GM12878 (cell line): ENCODE measurements at places on chromosomes 4 and X. TPM values are rescaled to one million over a fixed set of nuclear protein-coding genes. Genes with fewer than 3 reads are reported as not detected.

- DNase-seq = no peak
Observed at GRCh38 chrX:37824491-37825214, 22.7 kb downstream of the DYNLT3 start.

DNA sequence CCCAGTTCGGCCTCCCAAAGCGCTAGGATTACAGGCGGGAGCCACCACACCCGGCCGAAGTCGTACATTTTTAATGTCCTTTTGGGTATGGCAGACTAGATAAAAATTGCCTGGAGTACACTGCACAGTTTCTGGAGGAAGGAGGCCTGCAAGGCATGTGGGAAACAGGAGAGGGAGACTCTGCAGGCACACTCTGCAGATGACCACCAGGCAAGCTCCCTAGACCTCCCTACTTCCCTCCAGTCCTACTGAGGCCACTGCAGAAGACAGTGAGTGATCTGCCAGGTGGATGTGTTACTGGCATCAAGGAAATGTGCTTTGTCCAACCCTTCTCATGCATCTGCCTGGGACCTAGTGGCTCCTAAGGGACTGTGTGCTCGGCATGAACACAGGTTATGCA, 11.4 kb downstream of the PDLIM3 start:
- DNase-seq = no peak

DNA sequence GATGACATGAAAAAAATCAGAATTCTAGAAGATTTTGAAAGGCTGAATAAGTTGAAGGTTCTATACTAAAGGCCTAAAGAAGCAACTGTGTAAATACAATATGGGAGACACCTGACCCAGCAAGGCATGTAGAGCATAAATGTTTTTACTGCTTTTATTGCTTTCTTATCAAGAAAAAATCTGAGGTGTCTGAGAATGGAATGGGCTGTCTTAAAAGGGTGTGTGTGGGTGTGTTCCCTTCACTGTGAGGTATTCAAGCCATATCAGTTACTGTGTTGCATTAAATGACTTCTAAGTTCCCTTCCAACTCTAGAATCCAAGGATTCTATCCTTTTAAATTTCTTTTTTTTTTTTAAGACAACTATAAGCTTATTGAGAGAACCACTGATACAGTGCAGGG, 15.7 kb downstream of the ATP8A1 start:
- DNase-seq = no peak

DNA sequence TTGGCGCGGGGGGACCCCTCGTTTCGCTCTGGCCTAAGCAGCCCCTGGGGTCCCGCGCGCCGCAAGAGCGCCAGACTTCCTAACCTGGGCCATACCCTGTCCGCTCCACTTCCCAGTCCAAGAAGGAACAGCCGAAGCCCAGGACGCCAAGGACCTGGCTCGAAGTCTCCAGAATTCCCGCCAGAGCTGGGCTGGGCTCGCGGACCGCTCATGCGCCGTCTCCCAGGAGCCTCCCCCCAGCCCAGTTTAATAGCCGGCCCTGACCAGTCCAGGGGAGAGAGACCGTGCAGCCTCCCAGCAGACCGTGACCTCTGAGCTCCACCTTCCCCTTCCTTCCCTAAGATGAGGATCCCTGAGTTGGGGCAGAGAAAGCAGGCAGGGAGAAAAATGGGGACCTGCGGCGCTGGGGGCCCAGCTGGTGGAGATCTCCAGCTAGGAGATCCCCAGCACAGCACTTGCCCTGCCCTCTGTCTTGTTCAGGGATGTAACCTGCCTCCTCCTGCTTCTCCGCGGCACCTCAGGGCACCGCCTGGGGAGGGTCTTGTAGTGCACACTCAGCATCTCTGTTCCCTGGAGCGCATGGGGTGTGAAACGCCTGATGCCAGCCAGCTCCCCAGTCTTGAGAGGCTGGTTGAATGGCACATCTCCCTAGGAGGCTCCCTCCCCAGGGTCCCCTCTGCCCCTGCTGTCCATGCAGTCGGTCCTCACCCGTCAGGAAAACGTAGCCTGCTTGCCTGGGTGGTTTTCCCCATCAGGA, 1.2 kb upstream of the LETM1 start:
- no peak for DNase-seq

Gene RPL39
- polyA plus RNA-seq = 1,812 and 1,973 TPM in 2 replicates

GRCh38 chrX:84108584-84108983, 79.4 kb downstream of the RPS6KA6 start:
- no peak for DNase-seq

DNA sequence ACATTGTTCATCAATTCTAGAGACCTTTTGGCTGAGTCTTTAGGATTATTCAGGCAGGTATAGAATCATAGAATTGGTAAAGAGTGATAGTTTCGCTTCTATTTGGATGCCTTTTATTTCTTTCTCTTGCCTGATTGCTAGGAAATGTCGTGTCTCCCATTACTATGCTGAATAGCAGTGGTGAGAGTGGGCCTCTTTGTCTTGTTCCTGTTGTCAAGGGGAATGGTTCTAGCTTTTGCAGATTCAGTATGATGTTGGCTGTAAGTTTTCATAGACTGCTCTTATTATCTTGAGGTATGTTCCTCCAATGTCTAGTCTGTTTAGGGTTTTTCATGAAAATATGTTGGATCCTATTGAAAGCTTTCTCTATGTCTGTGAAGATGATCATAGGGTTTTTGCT, 200.2 kb upstream of the PABPC4L start:
- DNase-seq = no peak

GRCh38 chr4:38684271-38684670, 20.3 kb downstream of the KLF3 start:
- DNase-seq = no peak

Gene SH2D1A
- polyA plus RNA-seq = 0.75 TPM in 1 of 2 replicates, not detected in the other

- DNase-seq = no peak
Observed at GRCh38 chr4:6681191-6681590, 12.5 kb upstream of the S100P start.

- DNase-seq = no peak
Observed at GRCh38 chr4:1290165-1290977, 680 bp downstream of the MAEA start.

DNA sequence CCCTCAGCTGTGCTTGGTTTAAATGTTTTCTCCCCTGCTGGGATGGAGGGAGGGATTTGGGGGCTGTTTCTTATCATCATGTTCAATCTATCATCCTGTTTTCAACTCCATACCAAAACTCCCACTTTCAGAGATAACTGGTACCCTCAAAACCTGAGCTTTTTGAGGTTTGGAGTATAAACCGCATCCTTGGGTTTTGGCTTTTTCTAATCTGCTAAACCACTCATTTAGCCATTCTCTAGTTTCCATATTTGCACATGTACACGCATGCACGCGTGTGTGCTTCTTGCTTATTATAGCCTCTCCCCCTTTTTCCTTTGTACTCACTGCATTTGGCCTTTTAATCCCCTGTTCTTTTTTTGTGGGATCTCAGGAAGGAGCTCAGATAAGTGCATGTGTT, 116.7 kb upstream of the TEX13D start:
- no peak for DNase-seq

DNA sequence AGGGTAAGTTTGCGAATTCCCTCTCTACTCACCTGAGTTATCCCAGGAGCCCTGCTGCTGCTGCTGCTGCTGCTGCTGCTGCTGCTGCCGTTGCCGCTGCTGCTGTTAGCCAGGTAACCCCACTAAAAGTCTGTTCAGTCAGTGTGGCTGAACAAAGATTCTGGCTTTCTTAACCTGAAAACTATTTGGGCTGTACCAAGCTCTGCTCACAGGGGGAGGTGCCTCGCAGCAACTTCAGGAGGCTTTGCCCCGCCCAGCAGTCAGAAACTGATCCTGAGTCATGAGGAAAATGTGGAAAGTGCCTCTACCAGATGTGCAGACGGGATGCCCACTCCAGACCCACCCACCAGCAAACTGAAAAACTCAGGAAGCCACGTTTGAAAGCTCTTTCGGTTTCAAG, at the start of gene CAPN6:
Gene CAPN6, minus strand, starts transcription at position 145 of the 400 bp plus-strand sequence. CDS start 6,547 bp downstream, outside the sequence.
- no peak for DNase-seq

DNA sequence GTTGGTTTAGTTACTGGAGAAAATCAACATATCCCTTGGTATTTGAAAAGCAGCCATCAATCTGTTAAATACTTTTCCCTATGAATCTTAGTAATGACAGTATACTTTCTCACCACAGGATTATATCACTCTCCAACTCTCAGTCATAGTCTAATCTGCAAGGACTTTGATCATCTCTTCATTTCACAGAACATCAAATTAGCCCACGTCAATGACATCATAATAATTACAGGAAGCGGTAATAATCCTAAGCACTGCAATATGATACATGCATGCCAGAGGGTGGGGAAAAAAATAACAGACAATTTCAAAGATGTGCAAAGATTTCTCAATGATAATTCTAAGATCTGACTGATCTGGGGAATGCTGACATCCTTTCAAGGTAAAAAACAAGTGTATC, 404.1 kb downstream of the GPM6A start:
- DNase-seq = no peak
